ENCODE measurements at places on chromosomes 4 and X. TPM values are rescaled to one million over a fixed set of nuclear protein-coding genes. Genes with fewer than 3 reads are reported as not detected.

POU3F4 gene
- not detected for polyA plus RNA-seq

CXCL3 gene
- not detected for polyA plus RNA-seq

KLF8 gene
- 17.1 TPM for polyA plus RNA-seq

SLC4A4 gene
- not detected for polyA plus RNA-seq

EXOC1L gene
- polyA plus RNA-seq = not detected

MAGEB10 gene
- polyA plus RNA-seq = not detected

CAMK2D gene
- polyA plus RNA-seq = 81.4 TPM

PACRGL gene
- polyA plus RNA-seq = 4.0 TPM

APLN gene
- polyA plus RNA-seq = not detected

BMX gene
- polyA plus RNA-seq = not detected

HSD17B13 gene
- polyA plus RNA-seq = 0.17 TPM

PCDH19 gene
- not detected for polyA plus RNA-seq

TEX11 gene
- polyA plus RNA-seq = not detected

PCDH7 gene
- polyA plus RNA-seq = not detected

CT45A10 gene
- polyA plus RNA-seq = not detected

NSUN7 gene
- polyA plus RNA-seq = 0.47 TPM

PIR gene
- polyA plus RNA-seq = not detected
